ENCODE measurements at places on chromosomes 12 and 14.

DNA sequence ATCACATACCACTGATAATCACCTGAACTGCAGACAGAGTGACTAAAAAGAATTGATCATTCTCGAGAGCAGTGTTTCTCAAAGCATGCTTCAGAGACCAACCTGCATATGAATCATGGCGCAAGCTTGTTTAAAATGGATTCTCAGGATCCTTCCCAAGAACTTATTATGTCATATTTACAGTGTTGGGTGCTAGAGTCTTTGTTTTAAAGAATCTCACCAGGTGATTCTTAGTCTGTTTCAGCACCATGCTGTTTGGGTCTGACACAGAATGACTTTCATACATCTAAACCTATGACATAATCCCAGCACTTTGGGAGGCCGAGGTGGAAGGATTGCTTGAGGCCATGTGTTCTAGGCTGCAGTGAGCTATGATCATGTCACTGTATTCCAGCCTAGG lies 31.3 kb upstream of the SSPN start:
- DNase-seq = no peak

GRCh38 chr14:74244115-74244514 lies 4.9 kb downstream of the VSX2 start:
- DNase-seq = no peak

- DNase-seq = no peak
Observed at GRCh38 chr14:35992816-35993683, 166.9 kb downstream of the BRMS1L start.

DNA sequence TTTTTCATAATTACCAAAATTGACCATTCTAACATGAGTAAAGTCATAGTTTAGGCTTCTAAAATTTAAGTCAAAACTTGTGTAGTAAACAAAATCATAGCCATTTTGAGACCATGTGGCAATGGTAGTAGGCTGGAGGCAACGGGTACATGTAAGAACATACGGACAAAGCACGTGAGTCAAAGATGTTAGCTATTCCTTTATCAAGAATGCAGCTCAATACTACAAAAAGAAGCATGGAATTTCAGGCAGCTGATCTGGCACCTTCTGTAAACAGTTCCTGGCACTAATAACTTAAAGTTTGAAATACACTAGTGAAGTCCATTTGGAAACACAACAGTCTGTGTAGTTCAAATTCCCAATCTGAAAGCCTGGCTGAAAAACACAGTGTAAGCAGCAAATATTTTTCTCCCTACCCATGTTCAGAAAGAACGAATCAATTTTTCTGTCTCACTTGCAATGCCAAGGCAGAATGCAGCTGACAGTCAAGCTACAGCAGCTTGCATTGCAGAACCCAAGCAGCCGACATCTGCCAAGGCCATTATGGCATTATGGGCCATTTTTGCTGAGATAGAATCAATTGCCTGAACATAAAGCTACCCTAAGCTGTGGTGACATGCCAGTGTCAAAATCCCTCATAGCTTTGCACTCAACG lies 29.3 kb downstream of the MYF5 start:
- no peak for DNase-seq

DNA sequence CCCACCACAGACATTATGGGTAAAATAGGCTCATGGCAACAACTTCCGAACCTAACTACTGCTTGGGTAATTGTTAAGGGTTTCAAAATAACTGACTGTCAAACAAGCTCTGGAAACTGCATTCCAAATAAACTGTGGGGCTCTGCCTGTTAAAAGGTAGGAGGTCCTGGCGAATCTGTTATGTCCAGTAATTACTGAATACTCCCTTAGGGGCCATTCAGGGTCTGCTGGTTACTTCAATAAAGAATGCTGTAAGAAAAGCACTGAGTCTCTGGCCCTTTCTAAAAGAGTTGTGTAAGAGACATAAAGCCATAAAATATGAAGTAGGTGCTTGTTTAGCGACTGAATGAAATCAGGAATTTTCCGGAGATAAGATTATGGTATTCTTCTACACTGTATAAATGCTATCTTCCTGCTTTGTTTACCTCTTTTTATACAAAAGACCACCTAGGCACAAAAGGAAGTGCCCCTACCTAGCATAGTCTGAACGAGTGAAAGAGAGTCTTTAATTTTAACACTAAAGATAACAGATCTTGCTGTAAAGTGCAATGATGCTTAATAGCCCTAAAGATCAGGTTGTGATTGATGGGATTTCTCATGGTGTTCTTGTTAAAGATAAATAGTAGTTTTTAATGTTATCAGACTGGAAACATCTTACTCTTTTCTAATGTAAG lies 127.8 kb downstream of the FBXL14 start:
- no peak for DNase-seq
